KBM-7 (cell line): ENCODE measurements at places on chromosomes 1 and 21.

DNA sequence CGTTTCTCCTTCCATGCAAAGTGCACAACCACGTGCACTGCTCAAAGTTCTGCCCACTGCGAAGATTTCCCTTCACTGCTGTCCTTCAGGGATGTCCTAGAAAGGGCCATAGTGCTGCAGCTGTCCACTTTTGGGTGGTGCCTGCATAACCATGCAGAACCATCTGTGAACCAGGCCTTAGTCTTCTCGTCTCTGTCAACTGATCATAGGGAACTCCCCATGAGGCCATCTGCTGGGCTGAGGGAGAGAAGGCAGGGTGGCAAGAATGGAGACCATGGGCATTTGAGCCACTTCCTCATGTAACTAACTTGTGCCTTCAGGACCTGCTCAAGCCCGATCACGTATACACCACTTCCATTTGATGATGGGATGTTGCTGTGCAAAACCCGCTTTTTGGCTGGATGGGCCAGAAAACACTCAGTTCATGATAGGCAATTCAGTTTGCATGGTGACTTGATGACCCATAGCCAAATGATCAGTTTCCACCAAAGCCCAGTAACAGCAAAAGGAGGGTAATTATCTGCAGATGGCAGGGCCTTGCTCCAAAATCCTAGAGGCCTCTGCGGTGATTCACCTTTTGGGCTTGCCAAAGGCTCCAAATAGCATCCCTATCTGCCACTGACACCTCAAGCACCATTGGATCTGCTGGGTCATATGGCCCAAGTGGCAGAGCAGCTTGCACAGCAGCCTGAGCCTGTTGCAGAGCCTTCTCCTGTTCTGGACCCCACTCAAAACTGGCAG is 9.5 kb downstream of the ST6GALNAC5 start:
- DNase-seq, result no peak

DNA sequence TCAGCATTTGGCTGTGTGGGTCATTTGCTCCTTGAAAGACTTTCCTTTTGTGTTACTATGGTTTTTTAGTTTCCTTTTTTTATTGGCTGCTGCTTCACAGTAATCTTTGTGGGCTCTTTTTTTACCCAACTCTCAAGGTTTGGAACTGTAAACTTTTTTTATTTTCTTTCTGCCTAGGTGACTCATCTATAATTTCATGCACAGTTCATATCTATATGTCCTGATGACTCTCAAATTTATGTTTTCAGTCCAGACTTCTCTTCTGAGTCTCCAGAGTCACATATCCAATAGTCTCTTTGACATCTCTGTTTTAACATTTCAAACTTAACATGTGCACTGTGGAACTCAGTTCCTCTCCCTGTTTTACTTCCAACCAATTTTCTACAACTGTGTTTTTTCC is 83.4 kb downstream of the ATF6 start:
- no peak for DNase-seq

GRCh38 chr1:40770296-40771070 is 13.1 kb upstream of the KCNQ4 start:
- DNase-seq, result peak; percentile 38

GRCh38 chr1:31830065-31830464 is 14.2 kb upstream of the SPOCD1 start:
- DNase-seq, result no peak

DNA sequence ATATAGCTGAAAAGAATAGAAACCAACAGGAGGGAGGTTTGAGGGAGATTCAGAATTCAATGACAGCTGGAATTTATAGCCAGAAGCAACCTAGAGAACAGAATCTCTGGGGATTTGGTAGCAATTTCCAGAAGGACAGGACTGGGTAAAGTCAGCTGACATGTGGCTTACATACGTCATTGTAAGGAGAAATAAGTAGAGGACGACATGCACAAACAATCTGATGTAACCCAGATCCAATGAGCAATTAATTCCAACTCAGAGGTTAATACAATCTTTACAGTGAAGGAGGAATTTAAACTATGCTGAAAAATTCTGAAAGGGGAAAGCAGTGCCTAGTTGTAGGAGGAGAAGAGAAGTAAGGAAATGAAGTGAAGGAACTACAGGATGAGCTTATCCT is 383.9 kb downstream of the PTBP2 start:
- DNase-seq, result no peak

DNA sequence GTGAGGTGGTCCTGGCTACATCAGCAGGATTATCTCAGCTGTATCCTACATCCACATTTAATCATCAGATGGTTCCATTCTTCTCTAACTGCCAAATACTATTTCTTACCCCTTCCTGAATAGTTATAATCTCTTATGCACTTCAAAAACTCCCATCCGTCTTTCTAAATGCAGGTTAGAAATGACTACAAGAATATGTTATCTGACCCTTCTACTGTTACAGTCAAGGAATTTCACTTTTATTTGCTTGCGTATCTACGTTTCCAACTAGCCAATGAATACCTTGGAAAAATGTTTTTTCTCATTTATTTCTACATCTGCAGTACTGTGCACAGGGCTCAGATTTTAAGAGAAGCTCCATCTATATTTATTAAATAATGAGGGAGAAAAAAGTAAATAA is 709.9 kb downstream of the KCNT2 start:
- DNase-seq, result peak; percentile 26

- DNase-seq, result no peak
Measured at GRCh38 chr1:87108228-87108627, 193.8 kb downstream of the HS2ST1 start.

DNA sequence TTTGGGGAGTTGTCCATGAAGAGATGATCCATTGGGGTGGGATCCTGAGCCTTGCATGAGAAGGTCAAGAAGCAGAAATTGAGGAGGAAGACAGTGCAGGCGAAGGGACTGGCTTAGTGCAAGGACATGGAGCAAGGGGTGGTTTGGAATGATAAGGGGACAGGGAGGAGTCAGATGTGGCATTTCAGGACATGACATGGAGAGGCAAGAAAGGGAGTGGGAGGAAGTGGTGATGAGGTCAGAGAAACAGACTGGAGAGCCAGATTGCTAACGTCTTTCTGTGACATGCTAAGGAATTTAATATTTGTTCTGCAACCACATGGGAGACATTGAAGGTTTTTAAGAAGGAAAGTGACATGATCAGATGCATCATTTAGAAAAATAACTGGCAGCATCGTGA is 346.8 kb upstream of the FMN2 start:
- DNase-seq, result peak; percentile 76

GRCh38 chr1:76865696-76866286 is 1.5 kb upstream of the ST6GALNAC5 start:
- DNase-seq, result no peak

GRCh38 chr1:172818841-172819527 is 160.1 kb downstream of the FASLG start:
- DNase-seq, result peak; percentile 75

GRCh38 chr1:69570356-69570755 is 2.6 kb downstream of the LRRC7 start:
- no peak for DNase-seq

DNA sequence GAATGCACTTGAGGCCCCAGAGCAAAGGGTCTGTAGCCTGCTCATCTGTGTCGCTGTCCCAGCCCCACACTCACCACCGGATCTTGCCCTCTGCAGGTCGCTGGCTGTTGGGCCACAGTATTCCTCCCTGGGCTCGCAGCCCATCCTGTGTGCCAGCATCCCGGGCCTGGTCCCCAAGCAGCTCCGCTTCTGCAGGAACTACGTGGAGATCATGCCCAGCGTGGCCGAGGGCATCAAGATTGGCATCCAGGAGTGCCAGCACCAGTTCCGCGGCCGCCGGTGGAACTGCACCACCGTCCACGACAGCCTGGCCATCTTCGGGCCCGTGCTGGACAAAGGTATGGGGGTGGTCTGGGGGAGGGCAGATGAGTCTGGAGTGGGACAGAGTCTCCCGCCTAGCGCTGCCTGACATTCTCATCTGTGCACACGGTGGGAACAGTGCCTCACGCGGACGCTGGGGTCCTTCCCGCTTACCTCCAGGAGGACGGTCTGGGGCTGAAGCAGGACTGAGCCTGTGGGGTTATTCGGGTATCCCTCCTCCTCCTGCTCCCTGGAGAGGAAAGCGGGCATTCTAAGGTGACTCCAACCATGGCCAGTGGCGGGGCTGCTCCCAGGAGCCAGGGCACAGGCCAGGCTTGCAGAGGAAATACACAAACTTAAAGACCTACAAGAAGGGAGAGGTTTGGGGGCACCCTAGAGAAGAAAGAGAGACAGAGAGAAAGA is 15.9 kb downstream of the WNT3A start:
- no peak for DNase-seq

- no peak for DNase-seq
Measured at GRCh38 chr1:4062041-4062440, 162.0 kb upstream of the C1orf174 start.

GRCh38 chr1:172270605-172271004 is 149.9 kb upstream of the C1orf105 start:
- DNase-seq, result no peak

DNA sequence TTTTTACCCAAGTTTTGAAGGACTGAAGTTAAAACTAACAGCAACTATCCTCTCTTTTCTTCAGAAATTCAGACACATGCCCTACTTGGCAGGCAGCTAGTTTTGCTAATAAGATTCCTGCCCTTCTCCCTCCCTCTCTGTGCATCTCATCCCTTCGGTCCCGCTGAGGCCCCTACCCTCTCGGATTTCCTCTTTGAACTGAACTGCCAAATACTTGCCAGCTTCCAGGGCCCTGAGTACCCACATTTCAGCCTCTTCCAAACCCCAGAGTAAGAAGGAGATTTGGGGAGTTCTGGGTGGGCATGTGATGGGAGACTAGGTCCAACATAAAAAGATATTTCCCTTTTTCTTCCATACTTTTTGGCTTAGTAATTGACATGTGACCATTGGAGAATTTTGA is 116.5 kb upstream of the JUN start:
- no peak for DNase-seq

- DNase-seq, result no peak
Measured at GRCh38 chr1:173917149-173917548, at the start of gene SERPINC1. TSS of gene SERPINC1 (minus strand) at chr1:173917327. CDS start at chr1:173917259, 68 bp downstream.

- no peak for DNase-seq
Measured at GRCh38 chr1:234125714-234126113, 221.2 kb downstream of the SLC35F3 start.

GRCh38 chr1:213051881-213052202 is 801 bp downstream of the RPS6KC1 start:
- DNase-seq, result no peak

DNA sequence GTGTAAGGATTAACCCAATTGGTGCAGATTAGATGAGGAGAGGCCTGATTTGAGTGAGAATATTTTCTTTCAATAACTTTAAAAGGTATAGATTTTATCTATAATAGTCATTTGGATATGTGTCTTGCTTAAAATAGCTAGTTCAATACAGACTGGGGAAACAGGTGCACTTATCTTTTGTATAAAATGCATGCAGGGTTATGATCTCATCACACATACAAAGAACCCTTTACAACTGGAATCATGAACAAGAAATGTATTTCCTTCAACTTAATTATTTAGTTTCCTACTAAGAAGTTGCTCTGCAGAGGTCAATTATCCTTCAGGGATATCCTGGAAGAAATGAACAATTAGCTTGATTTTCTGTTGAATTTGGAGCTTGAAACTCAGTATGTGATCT is 259.6 kb downstream of the PTBP2 start:
- DNase-seq, result no peak

GRCh38 chr1:173865468-173866164 is 2.2 kb downstream of the GAS5 start:
- no peak for DNase-seq

DNA sequence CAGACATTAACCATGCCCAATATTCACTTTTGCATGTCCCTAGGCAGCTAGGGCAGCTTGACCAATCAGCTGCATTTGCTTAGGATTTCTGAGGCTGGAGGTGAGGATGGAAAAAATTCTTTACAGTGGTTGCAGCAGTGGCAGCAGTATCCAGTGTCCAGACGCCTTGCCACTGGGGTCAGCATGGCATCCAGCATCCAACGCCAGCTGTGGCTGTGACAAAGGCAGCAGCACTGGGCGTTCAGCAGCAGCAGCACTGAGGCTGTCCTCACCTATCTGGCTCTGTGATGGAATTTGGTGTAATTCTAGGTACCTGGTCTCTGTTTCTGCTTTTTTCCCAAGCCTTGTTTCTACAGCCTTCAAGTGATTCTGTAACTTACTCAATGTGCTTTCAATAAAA is 15.5 kb downstream of the RHBDL2 start:
- no peak for DNase-seq

DNA sequence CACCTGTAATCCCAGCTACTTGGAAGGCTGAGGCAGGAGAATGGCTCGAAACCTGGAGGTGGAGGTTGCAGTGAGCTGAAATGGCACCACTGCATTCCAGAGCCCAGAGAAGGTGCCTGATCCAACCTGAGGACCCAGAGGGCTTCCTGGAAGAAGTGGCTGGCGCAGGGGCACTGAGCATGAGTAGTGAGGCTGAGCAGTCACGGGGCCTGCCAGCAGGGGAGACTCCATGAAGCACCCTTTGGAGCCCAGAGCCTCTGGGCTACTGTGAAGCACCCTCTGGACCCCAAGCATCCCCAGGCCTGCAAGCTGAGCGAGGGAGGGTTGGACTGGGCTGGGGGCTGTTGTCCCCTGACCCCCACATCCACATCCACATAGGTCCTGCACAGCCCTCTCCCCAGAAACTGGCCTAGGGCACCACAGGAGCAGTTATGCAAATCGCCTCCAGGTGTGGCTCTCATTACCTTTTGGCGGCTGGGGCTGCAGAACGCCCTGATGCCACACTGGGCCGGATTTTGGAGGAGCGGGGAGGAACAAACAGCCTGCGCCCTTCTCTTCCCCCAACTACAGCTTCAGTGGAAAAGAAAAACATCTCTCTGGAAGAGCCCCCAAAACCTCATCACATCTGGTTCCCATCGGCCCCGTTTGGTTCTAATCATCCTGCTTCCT is 78.2 kb upstream of the TARDBP start:
- DNase-seq, result no peak

GRCh38 chr21:36719614-36720013 is 20.7 kb downstream of the SIM2 start:
- DNase-seq, result no peak

GRCh38 chr1:93031711-93032110 is 47.4 kb upstream of the MTF2 start:
- DNase-seq, result no peak
